ENCODE measurements at places on chromosomes 12 and 14.
A peak's percentile ranks its signal among the peaks of the same experiment; 100 is the strongest.

DNA sequence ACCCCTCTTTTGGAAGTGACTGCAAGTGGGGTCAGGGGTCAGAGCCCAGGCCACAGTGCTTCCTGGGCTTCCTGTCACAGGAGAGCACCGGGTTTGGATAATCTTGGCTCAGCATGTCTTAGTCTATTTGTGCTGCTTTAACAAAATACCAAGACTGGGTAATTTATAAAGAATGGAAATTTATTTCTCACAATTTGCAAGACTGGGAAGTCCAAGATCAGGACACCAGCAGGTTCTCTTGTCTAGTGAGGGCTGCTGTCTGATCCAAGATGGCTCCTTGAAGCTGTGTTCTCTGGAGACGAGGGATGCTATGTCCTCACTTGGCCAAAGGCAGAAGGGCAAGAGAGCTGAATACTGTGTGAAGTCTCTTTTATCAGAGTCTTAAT, 74.1 kb downstream of the RIN3 start:
- no peak for DNase-seq

GRCh38 chr14:57057803-57058202, 210.9 kb downstream of the EXOC5 start:
- DNase-seq, result no peak

DNA sequence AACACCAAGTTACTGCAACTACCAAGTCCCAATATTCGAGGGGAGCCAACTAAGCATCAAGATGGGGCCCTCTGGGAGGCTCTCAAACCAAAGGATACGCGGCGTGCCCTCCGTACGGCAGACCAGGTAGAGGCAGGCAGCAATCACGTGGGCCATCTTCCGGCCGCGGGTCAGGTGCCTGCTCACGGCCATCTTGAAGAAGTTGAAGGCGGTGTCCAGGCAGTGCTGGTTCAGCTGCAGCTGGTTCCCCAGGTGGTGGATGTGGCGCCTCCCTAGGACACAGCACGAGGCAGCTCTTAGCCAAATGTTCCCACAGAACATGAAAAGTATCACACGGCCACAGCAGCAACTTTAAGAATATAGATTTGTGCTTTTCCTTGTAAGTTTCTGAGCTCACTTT, 24.3 kb downstream of the BTBD6 start:
- DNase-seq, result no peak

DNA sequence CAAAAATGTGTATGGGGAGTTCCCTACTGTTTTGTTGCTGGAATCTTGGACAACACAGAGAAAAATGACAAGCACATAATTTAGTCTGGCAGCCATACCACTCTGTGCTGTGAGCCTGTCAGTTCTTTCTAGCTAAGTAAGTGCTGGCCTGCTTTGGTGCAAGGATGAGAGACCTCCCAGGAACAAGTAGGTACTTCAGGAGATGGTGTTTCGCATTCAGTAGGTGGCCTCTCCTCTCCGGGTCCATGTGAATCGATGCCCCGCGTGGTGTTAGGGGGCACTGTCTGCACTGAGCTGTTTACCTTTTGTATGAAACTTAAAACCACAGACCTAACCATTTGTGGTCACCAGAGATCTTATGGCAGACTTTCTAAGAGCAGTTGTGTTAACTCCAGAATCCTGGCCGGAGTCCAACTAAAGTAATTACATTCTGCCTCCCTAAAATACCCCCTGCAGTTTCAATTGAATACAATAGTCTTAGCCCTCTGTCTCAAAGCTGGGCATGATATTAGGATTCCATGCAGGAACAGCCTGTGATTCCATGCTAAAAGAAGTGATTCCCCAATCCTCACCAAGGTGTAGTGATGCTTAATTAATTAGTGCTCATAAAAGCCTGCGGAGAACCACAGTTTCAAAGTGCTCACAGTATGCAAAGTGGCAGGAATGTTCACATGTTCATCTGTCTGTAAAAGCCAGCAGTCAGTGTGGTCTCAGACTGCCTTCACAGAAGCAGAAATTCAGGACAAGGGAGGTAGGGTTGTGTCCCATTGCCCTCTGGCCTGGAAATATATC, 64.2 kb downstream of the LLPH start:
- no peak for DNase-seq

- no peak for DNase-seq
Observed at GRCh38 chr12:3033539-3033867, 43.7 kb upstream of the TSPAN9 start.

DNA sequence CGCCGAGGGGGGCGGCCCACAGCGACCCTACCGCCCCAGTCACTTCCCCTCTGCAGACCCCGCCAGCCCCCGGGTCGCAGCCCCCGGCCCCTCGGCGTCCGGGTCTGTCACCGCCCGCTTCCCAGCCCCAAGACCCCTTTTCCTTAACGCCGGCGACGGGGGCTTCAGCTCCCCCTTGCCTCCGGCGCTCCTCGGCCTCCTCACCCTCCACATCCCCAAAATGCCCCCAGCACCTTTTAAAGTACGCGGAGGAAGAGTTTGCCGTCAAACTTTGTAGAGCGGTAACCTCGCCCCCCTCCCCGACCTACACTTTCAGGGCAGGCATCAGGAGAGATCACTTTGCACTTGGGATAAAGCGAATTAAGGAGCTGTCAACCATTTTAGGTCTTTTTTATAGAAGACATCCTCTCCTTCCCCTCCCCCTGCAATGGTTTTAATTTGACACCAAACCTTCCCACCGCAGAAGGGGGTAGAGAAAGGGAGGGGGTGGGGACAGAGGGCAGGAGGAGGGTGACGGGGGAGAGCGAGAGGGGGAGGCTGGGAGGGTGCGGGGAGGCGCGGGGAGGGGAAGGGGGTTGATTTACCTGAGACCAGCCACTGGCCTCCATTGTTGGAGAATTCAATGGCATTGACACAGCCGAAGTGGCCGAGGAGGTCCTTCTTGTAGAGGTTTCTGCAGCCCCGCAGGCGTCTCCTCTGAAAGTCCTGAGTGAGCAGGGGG, 578 bp downstream of the DCAF5 start:
- peak; percentile 67 for DNase-seq

DNA sequence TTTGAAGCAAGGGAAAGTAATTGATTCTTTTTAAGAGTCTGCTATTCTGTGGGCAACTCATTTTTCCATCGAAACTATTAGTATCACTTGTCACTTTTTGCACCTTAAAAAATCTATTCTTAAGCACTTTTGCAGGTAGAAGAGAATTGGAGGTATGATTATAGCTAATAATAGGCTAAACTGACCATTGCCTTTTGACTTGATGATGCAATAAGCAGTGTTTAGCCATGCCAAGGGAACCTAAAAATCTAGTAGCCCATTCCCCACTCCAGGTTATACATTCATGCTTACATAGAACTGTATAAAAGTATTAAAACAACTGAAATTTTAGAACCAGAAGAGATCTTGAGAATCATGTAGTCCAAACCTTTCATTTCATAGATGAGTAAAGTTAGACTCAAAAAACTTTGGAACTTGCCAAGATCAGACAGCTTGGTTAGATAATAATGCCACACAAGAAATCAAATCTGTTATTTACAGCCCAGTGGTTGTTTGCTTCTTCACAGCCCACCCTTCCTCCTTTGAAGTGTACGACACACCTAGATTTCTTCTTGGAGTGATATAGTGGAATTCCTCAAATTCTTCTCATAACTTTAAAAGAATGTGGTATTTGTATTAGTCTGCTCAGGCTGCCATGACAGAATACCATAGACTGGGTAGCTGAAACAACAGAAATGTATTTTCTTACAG, 21.7 kb upstream of the GARIN2 start:
- DNase-seq, result no peak

- no peak for DNase-seq
Observed at GRCh38 chr14:63405715-63406114, 87.0 kb upstream of the GPHB5 start.

DNA sequence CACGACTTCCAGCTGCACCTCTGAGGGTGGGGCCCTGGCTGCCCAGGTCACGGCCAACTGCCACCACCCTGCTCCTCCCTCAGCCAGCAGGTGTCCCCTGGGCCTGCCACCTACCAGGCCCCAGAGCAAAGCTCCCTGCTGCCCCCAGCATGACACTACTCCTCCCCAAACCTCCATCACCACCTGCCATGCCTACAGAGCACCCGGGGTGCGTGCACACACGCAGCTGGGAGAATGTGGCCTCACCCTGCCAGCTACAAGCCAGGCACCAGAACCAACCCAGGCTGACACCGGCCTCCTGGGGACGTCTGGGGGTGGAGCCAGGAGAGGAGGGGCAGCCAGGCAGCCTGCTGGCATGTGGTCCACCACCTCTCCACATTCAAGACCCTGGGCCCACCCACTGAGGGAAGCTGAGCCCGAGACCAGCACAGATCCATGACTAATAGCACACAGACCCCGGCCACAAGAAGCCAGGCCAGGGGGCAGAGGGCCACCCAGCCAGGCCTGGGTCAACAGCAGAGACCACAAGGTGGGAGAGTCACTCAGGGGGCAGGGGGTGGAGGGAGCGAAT, 3.4 kb downstream of the JAG2 start:
- no peak for DNase-seq

DNA sequence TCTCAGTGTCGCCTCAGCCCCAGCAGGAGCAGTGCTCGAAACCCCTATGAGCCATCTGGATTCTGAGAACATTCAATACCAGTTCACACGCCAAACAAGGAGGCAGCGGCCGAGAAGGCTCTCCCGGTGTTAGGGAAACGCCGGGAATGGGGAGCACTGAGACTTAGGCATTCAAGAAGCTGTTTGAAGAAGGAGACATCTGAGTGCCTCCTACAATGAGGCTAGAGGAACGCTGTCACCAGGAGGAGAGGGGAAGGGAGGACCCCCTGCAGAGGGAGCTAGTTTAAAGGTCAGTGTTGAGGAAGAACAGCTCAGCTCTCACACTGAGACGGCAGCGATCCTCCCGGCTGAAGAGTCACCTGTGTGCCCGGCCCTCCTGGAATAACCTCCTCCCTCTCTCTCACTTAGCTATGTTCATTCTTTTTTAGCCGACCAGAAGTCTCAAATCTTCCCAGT, 69.9 kb downstream of the SERPINA3 start:
- no peak for DNase-seq

DNA sequence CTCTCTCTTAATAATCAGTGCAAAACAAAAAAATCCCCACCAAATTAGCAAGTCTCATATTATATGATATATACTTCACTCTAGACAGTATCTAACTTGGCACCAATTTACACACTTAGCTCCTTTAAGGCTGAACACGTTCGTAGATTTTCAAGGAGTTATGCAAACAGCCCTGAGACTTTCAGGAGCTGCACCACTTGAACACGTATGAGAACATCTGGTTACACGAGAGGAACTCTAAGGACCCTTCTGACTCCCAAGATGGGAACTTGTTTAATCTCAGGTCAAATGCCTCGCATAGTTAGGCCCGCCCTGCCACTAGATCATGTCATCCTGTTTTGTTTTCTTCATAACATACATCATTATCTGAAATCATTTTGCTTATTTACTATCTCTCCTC, 10.0 kb downstream of the SPRING1 start:
- DNase-seq, result no peak

- DNase-seq, result no peak
Observed at GRCh38 chr14:53161758-53162435, 8.8 kb upstream of the DDHD1 start.

GRCh38 chr12:41564816-41565215, 376.7 kb downstream of the PDZRN4 start:
- no peak for DNase-seq

DNA sequence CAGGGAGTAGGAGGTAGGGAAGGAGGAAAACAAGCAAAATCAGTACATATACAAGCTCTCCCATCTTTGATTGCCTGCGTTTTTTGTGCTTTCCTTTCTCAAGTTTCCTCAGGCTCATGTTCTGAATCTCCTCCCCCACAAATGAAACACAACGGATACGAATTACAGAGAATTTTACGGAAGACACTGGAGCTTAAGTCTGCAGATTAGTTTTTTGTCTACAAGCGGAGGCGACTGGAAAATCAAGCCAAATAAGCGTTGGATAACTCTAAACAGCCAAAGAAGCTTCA, 612 bp downstream of the WBP11 start:
- DNase-seq, result peak; percentile 10

DNA sequence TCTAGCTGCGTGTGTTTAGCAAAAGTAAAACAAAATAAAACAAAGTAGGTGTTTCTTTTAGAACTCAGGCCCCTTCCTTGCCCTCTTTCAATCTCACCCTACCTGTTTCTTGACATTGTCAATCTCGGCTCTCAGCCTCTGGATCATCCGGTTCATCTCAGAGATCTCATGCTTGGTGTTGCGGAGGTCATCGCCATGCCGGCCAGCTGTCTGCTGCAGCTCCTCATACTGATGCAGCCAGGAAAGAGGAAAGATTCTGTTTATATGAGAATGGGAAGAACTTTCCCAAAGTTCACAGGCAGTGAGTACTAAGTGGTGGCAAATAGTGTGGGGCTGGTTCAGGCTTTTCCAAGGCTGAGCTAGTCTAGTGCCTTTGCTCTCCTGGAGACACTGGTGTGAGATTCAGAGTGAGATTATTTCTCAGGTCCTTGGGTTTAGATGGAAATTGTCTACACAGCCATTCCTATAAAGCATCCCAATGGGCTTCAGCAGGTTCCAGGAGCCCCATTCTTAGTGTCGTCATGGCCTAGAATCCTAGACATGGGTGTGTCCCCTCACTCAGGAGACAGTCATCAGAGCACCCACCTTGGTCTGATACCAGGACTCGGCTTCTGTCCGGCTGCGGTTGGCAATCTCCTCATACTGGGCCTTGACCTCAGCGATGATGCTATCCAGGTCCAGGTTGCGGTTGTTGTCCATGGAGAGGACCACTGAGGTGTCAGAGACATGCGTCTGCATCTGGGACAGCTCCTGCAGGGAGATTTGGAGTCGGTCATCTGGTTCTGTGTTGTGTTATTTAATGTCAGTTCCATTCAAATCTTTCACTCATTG, 3.0 kb downstream of the KRT5 start:
- DNase-seq, result no peak

DNA sequence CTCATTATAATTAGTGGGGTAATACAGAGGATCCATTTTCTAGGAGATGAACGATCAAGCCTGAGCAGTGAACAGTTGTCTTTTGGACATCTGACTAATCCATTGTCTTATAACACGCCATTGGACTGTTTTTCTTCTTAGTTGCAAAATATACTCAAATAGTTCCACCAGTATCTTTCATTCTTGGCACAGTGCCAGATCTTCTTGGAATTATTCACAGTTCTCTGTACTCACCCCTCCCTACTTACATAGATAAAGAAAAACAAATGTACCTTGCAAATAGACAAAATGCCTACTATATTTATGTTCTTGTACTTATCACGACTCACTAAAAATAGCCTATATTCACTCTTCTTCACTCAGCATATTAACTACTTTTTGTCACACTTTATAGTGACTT, 3.8 kb downstream of the CBLN3 start:
- no peak for DNase-seq

DNA sequence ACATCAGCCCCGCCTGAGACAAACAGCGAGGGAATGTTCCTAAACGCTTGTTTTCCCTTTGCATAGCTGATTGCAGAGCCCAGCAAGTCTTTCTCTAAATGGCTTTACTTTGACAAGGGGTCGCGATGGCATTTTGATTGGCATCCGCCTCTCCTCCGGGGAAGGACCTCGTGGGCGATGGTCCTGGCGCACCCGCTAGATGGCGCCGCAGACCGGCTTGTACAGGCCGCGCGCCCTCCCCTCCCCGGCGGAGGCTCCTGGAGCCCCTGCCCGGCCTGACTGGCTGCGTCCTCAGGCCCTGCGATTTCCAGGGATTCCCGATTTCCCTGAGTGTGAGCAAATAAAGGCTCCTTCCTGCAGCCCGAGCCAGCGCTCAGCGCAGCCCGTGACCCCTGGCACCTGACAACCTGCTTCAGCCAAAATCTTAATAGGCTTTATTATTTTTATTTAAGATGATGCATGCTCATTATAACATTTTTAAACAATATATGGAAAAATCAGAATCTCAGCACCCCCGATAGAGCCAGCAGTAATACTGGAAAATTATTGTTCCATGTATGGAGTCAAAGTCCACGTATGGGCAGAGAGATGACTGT, 468.3 kb downstream of the AACS start:
- DNase-seq, result peak; percentile 80

- no peak for DNase-seq
Observed at GRCh38 chr12:45257185-45257930, 41.5 kb downstream of the ANO6 start.

All from SK-N-SH (cell line).